ENCODE measurements at places on chromosomes 7 and 10.

DNA sequence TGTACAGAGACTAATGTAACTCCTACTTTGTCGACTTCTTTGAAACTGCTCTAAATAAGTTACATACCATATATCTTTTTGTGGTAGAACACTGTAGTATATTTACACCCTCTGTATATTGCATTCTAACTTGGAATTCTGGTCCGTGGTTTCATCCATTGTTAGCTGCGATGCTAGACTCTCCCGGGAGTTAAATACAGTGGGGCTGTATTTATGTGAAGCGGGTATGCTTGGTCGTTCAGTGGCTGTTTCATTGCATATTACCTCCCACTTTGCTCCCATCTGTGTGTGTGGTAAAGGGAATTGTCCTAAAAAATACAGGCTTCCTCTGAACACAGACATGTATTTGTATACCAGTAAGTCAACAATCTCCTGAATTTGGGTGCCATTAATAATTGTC lies 231.1 kb downstream of the SLC25A13 start:
- H3K27me3 ChIP-seq, result no peaks in the 10 kb centered on the region
- H3K4me3 ChIP-seq, result no peak overlapping the region
- DNase-seq, result no peak
- H3K27ac ChIP-seq, result no peak overlapping the region

- H3K27me3 ChIP-seq, result peaks cover 33% of the 10 kb centered on the region
- H3K36me3 ChIP-seq, result no peaks in the 10 kb centered on the region
- H3K4me3 ChIP-seq, result peak overlapping the region; percentile 52
- H3K4me1 ChIP-seq, result no peaks in the 10 kb centered on the region
- H3K27ac ChIP-seq, result no peak overlapping the region
Observed at GRCh38 chr7:100966542-100967291, 2.6 kb upstream of the MUC12 start.

DNA sequence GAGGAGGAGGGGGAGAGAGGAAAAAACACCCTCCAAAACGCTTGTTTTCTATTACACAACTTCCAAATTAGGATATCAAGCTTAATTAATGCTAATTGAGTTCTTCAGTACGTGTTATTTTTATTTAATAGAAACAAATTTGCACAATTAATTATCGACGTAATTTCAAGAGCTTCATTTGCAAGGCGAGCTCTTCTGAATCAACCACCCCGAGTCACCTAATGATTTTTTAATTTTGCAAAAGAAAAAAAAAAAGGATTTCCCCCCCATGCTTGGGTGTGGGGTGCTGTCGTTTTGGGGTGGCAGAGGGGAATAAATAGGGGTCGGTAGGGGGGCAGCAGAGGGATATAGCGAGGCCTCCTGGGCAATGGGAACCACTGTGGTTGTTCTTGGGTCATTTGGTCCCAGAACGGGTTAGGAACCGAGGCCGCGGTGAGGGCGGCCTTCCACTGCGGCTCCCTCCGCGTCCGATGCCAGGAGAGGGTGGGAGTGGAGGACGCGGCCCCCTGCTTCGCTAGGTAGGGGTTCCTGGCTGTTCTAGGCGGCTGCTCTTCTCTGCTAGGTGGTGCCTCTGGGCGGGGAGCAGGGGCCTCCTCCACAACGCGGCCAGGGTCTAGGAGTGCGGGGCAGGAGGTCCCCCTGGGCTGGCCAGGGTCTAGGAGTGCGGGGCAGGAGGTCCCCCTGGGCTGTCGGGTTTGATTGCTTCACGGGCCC lies 7.3 kb downstream of the UNCX start:
- H3K27me3 ChIP-seq, result peaks cover 6% of the 10 kb centered on the region
- no peak for DNase-seq
- no peaks in the 10 kb centered on the region for H3K36me3 ChIP-seq
- H3K4me3 ChIP-seq, result no peak overlapping the region
- H3K4me1 ChIP-seq, result peaks cover 7% of the 10 kb centered on the region

DNA sequence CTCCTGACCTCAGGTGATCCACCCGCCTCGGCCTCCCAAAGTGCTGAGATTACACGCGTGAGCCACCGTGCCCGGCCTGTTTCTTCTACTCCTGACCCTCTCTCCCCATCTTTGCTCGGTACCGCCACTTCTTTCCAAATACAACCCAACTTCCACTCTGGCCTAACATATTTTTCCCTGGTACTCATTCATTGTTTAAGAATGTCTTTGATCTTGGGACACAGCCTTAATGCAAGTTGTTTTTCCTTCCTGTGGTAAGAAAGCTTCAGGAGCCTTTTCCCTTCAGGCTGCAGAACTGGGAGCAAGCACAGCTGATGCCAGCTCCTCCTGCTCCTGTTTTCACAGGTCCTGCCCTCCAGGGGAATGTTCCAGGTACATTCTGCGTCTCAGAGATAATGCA lies 13.7 kb downstream of the CALML3 start:
- no peak overlapping the region for H3K4me3 ChIP-seq
- no peaks in the 10 kb centered on the region for H3K4me1 ChIP-seq
- no peaks in the 10 kb centered on the region for H3K27me3 ChIP-seq
- no peaks in the 10 kb centered on the region for H3K36me3 ChIP-seq
- H3K27ac ChIP-seq, result no peak overlapping the region
- DNase-seq, result no peak

- H3K4me1 ChIP-seq, result no peaks in the 10 kb centered on the region
- H3K27ac ChIP-seq, result no peak overlapping the region
- H3K4me3 ChIP-seq, result no peak overlapping the region
- H3K36me3 ChIP-seq, result no peaks in the 10 kb centered on the region
Observed at GRCh38 chr10:110793886-110794285, 77.8 kb upstream of the PDCD4 start.

GRCh38 chr7:28054531-28055160 lies 125.9 kb downstream of the JAZF1 start:
- H3K4me1 ChIP-seq, result peaks cover 3% of the 10 kb centered on the region
- no peak overlapping the region for H3K4me3 ChIP-seq
- DNase-seq, result no peak
- H3K36me3 ChIP-seq, result no peaks in the 10 kb centered on the region
- no peaks in the 10 kb centered on the region for H3K27me3 ChIP-seq

DNA sequence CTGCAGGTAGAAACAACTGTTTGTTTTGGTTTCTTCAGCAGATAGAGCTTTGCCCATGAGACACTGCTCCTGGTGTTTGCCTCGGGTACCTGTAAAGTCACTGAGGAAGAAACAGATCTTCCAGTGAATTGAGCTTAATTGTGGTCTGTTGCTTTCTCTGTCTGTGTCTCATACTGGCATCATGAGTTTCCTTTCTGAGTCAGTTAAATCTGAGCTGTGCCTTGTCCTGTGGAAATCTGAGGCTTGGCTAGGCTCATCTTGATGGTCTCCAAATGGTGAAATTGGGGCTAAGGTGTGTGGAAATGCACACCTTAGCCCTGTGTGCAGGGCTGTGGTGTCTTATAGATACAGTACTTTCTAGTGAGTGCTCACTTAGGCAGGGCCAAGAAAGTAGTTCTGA lies 67.4 kb downstream of the GBF1 start:
- H3K27ac ChIP-seq, result no peak overlapping the region
- H3K4me1 ChIP-seq, result no peaks in the 10 kb centered on the region
- no peak overlapping the region for H3K4me3 ChIP-seq
- no peaks in the 10 kb centered on the region for H3K27me3 ChIP-seq

- no peak overlapping the region for H3K4me3 ChIP-seq
- no peaks in the 10 kb centered on the region for H3K4me1 ChIP-seq
- H3K27ac ChIP-seq, result no peak overlapping the region
Observed at GRCh38 chr10:43253461-43254198, 13.2 kb downstream of the RASGEF1A start.
